ENCODE measurements at places on chromosomes 2 and 18.

- no peak for DNase-seq
These were observed 460.5 kb downstream of the ERBB4 start for GRCh38 chr2:212078103-212078502.

DNA sequence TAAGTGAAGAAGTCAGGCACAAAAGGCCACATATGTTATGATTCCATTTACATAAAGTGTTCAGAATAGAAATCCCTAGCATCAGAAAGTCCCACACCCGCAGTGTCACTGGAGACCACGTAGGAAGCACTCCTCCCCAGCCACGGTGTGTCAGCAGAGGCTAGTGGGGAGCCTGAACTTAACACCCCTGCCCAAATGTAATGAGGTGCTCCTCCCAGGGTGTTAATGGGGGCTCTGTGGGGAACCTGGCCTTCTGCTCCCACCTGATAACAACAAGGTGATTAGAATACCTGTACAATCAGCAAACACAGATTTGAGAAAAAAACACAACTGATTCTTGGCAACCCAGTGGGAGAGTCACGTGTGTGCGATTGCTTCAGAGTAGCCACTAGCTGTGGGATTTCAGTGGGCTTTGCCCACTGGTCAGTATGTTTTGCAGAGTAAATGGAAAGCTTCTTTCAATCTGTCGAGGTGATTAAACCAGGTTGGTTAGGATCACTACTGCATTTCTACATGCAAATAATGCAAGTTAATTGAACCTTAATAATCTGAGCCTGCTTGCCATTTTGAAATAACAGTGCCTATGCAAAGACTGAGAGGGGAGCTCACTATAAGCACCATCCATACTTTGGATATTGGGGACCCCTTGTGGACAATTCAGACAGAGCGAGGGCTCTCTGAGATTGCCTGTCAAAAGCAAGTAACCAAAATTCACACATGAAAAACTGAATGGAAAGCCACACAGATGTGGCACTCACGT lies 20.6 kb upstream of the ATRAID start:
- DNase-seq, result no peak

GRCh38 chr18:53798516-53798915 lies 426.0 kb downstream of the MBD2 start:
- no peak for DNase-seq

- DNase-seq, result no peak
These were observed 132.8 kb downstream of the TTC27 start for GRCh38 chr2:32760628-32761027.

GRCh38 chr2:209917154-209917771 lies 85.2 kb upstream of the RPE start:
- no peak for DNase-seq

DNA sequence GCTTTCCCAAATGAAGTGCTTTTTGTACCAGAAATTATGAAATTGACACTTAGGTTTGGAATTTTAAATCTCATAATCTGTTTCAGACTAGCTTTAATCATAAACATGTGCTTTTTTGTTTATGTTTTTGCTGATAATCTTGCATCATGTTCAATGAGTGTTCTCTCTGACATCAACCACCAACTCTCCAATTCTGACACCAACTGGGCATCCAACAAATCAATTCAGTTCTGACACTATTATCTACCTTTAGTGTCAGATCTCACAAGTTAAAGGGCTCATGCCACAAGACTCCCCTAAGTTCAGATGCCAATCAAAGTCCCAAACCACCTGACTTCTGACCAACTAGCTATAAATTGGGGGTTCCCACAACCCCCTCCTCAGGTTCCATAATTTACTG lies 19.6 kb downstream of the PELI1 start:
- no peak for DNase-seq

- DNase-seq, result no peak
These were observed 57.3 kb upstream of the PSMD14 start for GRCh38 chr2:161250864-161251436.

- DNase-seq, result no peak
These were observed 226.9 kb downstream of the MYO3B start for GRCh38 chr2:170404846-170405245.

DNA sequence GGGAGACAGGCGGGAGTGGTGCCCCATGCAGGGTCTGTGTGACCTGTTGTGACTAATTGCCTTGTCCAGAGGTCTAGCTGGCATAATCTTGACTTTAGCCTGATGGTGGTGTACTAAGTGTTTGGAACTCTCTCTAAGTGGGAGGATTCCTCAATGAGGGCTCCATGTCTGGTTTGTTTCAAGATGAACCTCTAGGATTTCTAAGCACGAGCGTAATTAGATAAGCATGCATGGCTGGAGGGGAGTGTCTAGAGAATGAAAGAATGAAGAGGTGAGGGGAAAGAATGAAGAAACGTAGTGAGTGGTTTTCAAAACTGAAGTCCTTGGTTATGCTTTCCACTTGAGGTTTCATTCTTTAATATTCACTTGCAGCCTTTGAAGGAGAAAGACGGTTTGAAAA lies 833.2 kb upstream of the GYPC start:
- no peak for DNase-seq

- no peak for DNase-seq
These were observed 76.4 kb downstream of the KANSL1L start for GRCh38 chr2:210094787-210095186.

DNA sequence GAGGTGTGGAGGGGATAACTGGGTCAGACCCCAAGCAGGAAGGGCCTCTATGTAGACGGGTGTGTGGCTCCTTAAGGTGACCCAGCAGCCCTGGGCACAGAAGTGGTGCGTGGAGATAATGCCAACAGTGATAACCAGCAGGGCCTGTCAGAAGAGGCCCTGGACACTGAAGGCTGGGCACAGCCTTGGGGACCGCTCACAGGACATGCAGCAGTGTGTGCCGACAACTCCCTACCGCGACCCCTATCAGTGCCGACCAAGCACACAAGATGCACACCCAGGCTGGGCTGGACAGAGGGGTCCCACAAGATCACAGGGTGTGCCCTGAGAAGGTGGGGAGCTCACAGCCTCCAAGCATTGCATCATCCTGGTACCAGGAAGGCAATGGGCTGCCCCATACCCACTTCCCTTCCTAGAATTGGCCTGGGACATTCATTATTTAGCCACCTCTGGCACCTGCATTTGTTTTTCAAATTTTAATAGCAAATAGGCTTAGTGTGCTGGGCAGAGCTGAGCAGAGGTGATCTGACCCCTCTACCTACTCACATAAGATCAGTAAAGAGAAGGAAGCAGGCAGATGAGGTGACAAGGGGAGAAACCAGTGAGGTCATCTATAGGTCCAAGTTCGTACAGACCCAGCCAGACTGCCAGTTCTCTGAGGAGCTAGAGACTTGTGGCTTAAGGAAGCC lies 55.2 kb downstream of the BCL11A start:
- DNase-seq, result no peak

GRCh38 chr18:65018184-65018583 lies 732.6 kb upstream of the CDH7 start:
- no peak for DNase-seq

GRCh38 chr18:499776-500631 lies 497 bp downstream of the COLEC12 start:
- no peak for DNase-seq

DNA sequence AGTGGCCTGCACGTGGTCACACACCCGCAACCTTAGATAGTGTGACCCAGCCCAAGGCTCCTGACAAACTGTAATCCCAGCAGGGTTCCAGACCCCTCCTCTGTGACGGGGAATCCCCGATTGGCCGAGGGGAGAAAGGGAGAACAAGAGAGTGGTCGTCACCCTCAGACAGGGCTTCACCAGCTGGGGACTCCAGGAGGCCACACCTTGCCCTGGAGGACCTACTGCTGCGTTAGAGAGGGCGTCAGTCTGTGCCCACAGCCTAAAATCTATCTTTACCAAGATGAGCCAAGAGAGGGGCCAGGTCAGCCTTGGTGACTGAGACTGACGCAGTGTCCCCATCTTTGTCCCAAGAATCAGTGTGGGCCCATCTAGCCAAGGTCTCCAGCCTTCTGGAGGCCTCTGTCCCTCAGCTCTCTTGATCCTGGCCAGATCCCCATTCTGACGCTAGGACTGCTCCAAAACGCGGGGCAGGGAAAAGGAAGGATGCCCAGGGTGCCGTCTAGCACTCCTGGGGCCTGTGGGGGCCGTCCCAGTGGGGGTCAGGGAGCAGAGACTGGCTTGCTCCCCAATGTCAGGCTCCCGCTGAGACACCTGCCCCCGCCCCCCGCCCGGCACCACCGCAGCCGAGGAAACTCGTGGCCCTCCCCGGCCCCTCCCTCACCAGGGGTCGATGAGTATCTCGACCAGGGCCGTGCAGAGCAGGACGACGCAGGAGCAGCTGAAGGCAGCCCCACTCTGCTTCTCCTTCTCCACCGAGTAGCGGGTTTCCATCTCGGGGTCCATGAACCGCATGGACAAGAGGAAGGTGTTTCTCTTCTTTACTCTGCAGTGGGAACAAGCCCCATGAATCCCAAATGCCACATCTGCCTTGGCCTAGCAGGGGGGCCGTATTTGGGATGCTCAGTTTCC lies 40.9 kb downstream of the CENPO start:
- no peak for DNase-seq

GRCh38 chr2:201185863-201186262 lies 2.9 kb downstream of the CASP10 start:
- no peak for DNase-seq

- DNase-seq, result no peak
These were observed 389.8 kb downstream of the FIGN start for GRCh38 chr2:163345795-163346573.

GRCh38 chr2:147867050-147867449 lies 22.2 kb downstream of the ACVR2A start:
- DNase-seq, result no peak

DNA sequence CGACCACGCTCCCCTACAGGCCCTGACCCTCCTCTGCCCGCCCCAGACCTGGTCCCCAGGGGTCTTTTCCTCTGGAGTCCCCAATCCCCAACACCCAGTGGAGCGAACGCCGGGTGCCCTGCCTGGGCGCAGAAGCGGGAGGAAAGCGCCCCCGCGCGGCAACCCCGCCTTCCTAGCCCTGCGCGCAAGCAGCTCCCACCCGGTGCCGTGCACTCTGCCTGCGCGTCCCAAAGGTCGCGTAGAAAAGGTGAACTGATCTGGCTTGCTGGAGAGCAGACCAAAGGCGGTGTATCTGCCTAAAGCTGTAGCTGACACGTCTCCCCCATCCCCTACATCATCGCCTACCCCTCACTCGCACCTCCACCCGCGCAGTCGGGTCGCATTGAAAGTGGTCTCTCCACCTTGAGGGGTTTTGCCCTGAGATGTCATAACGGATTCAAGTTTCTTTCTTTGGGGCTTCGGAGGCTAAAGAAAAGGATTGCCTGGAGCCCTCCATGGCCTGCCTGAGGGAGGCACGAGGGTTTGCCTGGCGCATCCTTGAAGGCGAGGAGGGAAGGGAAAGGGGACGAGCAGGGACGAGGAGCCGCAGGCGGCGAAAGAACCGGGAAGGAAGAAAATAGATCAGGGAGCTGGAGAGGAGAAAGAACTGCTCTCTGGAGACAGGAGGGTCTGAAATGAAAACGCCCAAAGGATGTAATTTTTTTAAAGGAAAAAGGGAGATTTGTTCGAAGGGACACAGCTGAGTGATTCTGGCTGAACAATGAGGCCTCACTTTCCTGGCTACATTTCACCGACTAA lies 5.8 kb downstream of the GAD1 start:
- no peak for DNase-seq

- no peak for DNase-seq
These were observed 47.0 kb downstream of the STAT4 start for GRCh38 chr2:191103774-191104173.

GRCh38 chr18:48732767-48733424 lies 194.1 kb downstream of the CTIF start:
- DNase-seq, result no peak

- no peak for DNase-seq
These were observed 891 bp upstream of the KHK start for GRCh38 chr2:27085673-27086089.

- no peak for DNase-seq
These were observed 118.7 kb downstream of the SPTBN1 start for GRCh38 chr2:54574860-54575247.

- DNase-seq, result no peak
These were observed 693.2 kb downstream of the KCNJ3 start for GRCh38 chr2:155391613-155392130.

DNA sequence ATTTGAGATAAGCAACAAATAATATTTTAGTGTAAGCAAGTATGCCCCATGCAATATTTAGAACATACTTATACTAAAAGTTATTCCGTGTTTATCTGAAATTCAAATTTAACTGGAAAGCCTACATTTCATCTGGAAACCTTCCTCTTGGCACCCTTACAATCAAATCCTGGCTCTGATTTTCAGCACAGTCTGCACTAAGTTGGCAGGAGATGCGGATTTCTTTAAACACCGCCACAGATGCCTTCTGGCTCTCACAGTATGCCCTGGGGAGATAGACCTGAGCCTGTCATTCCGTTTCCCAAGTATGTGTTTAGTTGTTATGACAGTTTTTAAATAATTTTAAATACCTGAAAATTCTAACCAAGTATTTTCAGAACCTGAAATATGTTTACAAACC lies 7.3 kb upstream of the MLPH start:
- DNase-seq, result no peak

DNA sequence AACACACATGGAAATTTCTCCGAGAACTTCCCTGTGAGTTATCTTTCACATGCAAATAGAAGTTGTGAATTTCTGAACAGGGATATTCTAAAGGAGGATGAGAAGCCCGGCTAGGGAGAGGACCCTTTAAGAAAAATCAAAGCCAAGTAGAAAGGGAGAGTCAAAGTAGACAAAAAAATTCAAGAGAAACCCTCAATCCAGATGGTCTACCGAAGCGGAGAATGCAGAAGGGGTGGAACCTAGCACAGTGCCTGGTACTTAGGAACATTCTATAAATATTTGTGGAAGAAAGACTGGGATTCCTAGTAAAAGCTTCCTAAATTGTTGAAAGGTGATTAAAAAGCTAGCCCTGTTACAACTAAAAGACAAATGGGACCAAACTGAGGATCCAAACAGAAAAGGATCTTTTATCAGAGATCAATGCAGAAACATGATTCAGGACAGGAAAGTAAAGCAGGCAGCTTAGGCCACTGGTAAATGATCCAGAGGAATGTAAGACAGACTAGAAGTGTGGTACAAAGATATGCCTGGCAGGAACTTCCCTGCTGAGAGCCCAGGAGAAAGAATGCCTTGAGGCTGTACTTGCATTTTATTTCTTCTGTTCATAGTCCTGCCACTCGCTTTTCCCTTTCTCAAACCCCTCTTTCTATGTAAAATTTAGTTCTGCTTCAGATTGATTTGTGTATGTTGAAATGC lies 19.5 kb upstream of the GLS start:
- no peak for DNase-seq

DNA sequence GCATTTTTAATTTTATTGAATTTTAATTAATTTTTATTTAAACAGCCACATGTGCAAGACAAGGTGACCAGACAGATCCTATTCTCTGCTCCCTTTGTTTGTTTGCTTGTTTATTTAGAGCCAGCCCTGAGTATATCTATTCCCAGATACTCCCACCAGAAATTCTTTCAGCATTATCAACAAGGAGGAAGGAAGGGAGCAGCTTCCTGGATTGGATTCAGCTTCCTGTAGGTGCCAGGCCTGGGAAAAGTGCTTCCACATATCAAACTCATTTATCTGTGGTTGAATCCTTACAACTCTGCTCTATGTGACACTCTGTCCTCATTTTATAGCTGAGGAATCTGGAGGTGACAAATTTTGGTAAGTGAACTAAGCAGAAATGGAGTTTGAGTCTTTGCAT lies 60.5 kb upstream of the KLF7 start:
- DNase-seq, result no peak

- DNase-seq, result peak; percentile 97
These were observed 148.3 kb upstream of the KLHL14 start for GRCh38 chr18:32920796-32921787.

GRCh38 chr2:67232936-67233335 lies 164.2 kb upstream of the ETAA1 start:
- no peak for DNase-seq
